ENCODE measurements at places on chromosomes 7 and 10.

- no peak for DNase-seq
Observed at GRCh38 chr7:78020874-78021249, 222.3 kb downstream of the PHTF2 start.

GRCh38 chr10:91629715-91630549 is 2.9 kb downstream of the PPP1R3C start:
- DNase-seq = no peak

- no peak for DNase-seq
Observed at GRCh38 chr7:142878315-142878714, 7.2 kb downstream of the TRPV6 start.

- DNase-seq = no peak
Observed at GRCh38 chr7:123741940-123742339, 6.9 kb downstream of the WASL start.

GRCh38 chr7:122515404-122515803 is 183.5 kb downstream of the RNF133 start:
- DNase-seq = no peak

DNA sequence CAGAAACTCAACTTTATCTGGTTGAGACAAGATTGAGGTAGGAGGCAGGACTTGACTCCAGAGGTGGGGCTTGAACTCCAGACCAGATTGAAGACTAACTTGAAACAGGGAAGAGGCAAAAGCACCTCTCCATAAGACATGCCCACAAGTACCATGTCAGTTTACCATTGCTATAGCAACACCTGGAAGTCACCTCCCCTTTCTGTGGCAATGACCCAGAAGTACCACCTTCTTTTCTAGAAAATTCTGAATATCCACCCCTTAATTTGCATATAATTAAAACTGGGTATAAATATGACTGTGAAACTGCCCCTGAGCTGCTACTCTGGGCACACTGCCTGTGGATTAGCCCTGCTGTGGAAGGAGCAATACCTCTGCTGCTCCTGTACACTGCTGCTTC is 4.9 kb upstream of the TOMM7 start:
- DNase-seq = no peak

DNA sequence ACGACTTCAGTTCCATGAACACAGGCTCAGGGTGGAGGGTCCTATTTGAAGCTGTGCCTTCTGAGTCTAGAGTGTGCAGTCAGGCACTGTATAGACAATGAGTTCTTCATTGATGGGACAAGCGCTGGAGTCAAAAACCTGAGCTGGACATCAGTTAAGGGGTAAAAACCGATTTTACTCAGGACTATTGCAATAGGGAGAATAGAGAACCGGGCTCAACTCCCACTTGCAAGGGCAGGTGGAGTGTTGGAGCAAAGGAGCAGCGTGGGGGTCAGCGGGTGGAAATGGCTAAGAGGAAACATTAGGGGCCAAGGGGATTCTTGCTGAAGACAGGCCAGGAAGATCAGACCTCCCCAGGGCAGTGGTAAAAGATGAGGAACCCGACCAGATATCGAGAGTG is 28.5 kb downstream of the PRLHR start:
- DNase-seq = no peak

GRCh38 chr7:24591152-24591551 is 17.9 kb downstream of the PALS2 start:
- no peak for DNase-seq

DNA sequence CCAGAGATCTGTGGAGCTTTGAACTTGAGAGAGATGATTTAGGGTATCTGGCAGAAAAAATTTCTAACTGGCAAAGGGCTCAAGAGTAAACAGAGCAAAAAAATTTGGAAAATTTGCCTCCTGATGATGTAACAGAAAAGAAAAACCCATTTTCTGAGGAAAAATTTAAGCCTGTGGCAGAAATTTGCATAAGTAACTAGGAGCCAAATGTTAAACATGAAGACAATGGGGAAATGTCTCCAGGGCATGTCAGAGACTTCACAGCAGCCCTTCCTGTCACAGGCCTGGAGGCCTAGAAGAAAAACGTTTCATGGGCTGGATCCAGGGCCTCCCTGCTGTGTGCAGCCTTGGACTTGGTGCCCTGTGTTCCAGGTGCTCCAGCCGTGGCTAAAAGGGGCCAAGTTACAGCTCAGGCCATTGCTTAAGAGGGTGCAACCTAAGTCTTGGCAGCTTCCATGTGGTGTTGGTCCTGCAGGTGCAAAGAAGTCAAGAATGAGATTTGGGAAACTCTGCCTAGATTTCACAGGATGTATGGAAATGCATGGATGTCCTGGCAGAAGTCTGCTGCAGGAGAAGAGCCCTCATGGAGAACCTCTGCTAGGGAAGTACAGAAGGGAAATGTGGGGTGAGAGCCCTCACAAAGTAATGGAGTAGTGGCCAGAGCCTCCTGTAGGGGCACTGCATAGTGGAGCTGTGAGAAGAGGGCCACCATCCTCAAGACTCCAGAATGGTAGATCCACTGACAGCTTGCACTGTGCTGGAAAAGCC is 8.1 kb downstream of the SEMA3D start:
- DNase-seq = no peak

- DNase-seq = no peak
Observed at GRCh38 chr10:33807531-33808359, 473.3 kb upstream of the NRP1 start.

GRCh38 chr10:103111031-103111917 is 81.8 kb downstream of the NT5C2 start:
- no peak for DNase-seq

DNA sequence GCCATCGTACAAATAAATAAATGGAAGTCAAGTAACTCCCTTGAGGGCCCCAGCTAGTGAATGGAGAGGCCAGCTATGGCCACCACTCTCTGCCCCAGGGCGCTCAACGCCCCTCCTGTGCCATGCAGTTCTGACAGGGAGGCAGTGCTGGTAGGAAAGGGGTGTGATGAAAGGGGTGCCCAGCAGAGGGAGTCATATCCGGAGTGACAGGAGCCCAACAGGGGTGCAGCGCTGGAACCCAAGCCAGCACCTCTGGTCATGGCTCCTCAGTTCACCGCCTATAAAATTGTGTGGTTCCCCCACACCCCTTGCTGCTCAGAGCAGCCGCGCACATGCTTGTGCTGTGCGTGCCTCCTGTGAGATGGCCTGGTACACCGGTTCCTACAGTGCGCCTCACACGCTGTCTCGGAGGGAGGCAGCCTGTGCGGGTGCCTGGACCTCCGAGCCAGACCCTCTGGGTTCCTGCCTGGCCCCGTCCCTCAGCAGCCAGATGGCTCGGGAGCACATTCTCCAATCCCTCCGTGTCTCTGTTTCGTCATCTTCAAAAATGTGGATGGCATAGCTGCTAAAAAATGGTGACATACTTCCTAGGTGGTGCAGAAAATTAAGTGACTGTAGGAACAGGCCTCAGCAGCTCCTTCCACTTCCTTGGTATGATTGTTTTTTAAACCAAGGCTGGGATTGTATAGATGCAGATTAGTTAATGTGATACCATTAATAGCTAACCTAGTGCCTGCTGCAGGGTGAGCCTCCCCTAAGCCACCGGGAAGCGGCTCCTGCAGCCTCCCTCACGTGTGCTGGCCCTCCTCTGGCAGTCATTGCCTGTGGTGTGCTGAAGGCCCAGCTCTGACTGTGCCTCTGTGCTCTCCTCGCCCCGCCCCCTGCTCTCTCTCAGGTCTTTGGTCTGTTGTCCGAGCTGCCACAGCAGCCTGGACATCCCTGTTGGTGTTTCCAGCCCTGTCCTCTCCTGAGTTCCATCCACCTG is 125.8 kb downstream of the EGFR start:
- DNase-seq = no peak

DNA sequence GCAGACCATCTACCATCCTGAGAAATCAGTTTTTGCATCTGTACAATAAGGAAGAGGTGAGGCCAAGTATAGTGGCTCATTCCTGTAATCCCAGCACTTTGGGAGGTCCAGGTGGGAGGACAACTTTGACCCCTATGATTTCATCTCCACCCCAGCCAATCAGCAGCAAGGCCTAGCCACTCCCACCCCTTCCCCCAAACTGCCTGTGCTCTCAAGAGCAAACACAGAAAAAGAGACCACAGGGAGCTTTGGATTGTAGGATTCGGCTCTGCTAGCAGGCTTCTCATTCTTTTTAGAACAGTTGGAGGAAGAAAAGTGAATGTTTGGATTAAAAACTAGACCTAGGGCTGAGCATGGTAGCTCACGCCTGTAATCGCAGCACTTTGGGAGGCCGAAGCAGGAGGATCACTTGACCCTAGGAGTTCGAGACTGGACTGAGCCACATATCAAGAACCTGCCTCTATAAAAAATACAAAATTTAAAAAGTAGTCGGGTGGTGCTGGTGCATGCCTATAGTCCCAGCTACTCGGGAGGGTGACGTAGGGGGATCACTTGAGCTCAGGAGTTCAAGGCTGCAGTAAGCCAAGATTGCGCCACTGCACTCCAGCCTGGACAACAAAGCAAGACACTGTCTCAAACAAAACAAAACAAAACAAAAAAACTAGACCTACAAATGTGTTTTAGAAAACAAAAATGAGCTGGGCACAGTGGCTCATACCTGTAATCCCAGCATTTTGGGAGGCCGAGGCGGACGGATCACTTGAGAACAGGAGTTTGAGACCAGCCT is 25.1 kb upstream of the PROSER2 start:
- no peak for DNase-seq

DNA sequence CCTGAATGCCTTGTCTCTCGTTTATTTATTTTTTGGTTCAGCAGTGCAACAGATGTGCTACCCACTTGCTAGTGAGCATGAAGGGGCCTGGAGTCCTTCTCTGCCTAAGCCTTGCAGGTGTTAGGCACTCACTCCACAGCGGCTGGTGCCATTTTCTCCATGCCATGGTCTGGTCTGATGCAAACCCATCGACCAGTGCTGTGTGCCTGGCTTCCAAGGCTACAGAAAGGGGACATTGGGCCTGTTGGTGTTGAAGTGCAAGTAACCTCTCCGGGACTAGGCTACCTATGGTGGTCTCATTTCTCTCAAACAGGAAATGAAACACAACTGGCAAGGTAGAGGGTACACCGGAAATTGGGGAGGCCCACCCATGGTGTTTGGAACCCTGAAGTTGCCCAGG is 198.1 kb downstream of the ADARB2 start:
- no peak for DNase-seq

DNA sequence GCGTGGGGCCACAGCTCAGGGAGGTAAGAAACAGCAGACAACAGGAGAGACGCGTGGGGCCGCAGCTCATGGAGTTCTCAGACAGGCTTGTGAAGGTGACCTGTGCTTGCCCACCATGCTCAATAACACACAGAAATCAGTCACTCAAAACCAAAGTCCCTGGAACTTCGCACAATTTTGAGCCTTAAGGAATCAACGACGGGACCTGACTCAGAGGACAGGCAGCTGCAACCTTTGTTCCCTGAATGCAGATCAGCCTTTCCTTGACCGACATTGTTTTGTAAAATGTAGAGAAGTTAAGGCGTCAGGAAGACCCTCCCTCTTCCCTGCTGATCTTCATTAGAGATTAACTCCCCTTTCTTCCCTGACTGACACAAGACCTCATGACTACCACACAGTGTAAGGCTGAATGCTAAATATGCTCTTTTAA is 8.5 kb upstream of the KNDC1 start:
- DNase-seq = no peak

- no peak for DNase-seq
Observed at GRCh38 chr7:38274486-38274885, 1.1 kb upstream of the TARP start.

GRCh38 chr10:43855667-43856210 is 207.1 kb upstream of the ZNF32 start:
- no peak for DNase-seq

DNA sequence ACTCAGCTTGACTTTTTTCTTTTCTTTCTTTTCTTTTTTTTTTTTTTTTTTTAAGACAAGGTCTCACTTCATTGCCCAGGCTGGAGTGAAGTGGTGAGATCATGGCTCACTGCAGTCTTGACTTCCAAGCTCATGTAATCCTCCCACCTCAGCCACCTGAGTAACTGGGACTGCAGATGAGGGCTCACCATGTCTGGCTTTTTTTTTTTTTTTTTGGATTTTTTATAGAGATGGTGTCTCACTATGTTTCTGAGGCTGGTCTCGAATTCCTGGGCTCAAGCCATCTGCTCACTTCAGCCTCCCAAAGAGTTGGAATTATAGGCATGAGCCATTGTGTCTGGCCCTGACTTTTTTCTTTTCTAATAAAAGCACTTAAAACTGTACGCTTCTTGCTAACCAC is 358.2 kb upstream of the IGFBP3 start:
- DNase-seq = no peak

DNA sequence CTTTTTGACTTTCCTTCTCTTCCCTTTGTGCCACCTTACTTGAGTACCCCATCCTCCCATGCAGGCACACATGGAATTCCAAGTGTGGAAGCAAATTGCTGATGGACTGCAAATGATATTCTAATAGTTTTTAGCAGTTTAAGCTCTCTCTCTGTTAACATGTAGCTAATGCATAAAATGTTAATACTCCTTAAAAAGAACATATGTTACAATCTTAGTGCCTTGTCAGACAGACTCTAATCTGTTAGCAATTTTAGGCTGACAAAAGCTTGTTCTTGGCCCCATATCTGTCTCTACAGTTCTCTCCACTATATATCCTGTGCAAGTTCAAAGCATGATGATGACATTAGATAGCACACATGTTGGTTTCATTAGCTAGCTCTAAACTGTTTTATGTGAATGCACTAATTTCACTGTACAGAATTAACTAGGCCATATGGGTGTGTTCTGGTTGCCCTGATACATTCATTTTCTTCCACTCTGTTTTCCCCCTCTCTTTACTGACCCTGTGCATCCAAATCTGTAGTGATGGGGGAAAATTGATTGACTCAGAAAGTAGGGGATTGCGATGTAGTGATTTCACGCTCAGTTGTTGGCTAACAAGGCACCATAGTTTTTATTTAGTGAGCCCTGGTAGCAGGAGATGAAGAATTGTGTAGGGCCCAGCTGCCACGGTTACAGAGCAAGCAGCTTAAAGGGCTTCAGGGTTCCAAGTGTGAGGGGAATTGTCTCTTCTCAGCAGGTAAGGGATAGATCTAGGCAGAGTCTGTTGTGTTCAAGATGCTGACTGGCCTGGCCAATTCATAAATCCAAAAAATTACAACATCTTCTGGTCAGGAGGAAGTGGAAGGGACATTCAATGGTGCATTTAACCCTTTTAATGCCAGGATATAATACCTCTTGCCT is 114.6 kb upstream of the FZD1 start:
- no peak for DNase-seq

- no peak for DNase-seq
Observed at GRCh38 chr7:157475601-157476000, 138.8 kb downstream of the DNAJB6 start.

DNA sequence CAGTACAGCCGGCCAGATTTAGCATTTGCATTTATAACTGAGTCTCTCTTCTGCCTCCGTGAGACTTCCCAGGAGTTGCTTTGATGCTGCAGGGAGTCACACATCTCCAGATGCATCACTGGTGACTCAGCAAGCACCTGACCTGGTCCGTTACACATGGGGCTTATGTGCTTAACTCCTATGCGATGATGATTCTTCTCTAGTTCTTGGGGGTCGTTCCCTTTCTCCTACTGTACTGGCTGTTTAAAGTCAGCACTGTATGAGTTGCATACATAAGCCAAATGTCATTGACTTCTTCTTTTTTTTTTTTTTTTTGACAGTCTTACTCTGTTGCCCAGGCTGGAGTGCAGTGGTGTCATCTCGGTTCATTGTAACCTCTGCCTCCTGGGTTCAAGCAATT is 13.0 kb upstream of the AKR1E2 start:
- no peak for DNase-seq

All from activated CD8-positive, alpha-beta memory T cell treated with anti-CD3 and anti-CD28 coated beads for 1 hour (primary cell).